ENCODE measurements at places on chromosomes 6 and 20. TPM values are rescaled to one million over a fixed set of nuclear protein-coding genes. Genes with fewer than 3 reads are reported as not detected.

LHFPL5 gene
- total RNA-seq, result not detected

MAS1L gene
- total RNA-seq, result not detected

MMUT gene
- total RNA-seq, result 31.1 TPM

ABHD16B gene
- not detected for total RNA-seq

MTFR2 gene
- not detected for total RNA-seq

TMEM244 gene
- total RNA-seq, result not detected

RIPOR2 gene
- 7.5 TPM for total RNA-seq

GJA10 gene
- not detected for total RNA-seq

MRAP2 gene
- total RNA-seq, result 0.80 TPM

TINAG gene
- 27.5 TPM for total RNA-seq

NTSR1 gene
- 1.5 TPM for total RNA-seq

SNAI1 gene
- total RNA-seq, result not detected

CDSN gene
- total RNA-seq, result not detected

PPP1R3G gene
- 0.40 TPM for total RNA-seq

HLA-DQB1 gene
- 1.1 TPM for total RNA-seq

TRIM40 gene
- total RNA-seq, result 11.6 TPM

MYB gene
- total RNA-seq, result 53.7 TPM

THBS2 gene
- 11.5 TPM for total RNA-seq

BMP6 gene
- 5.1 TPM for total RNA-seq

TPMT gene
- total RNA-seq, result 41.8 TPM

NHLRC1 gene
- 1.1 TPM for total RNA-seq

C6orf132 gene
- 96.9 TPM for total RNA-seq

FRMD1 gene
- total RNA-seq, result 47.8 TPM

RAB44 gene
- total RNA-seq, result 0.14 TPM

HINT3 gene
- total RNA-seq, result 23.5 TPM

SIRPB1 gene
- total RNA-seq, result 0.14 TPM

COL9A1 gene
- 1.5 TPM for total RNA-seq
